Germinal center (tissue), 1 donor: ENCODE measurements at places on chromosomes 7 and 10.
A peak's percentile ranks its signal among the peaks of the same experiment; 100 is the strongest.

- no peak for DNase-seq
Measured at GRCh38 chr10:99979066-99979685, 30.6 kb downstream of the DNMBP start.

DNA sequence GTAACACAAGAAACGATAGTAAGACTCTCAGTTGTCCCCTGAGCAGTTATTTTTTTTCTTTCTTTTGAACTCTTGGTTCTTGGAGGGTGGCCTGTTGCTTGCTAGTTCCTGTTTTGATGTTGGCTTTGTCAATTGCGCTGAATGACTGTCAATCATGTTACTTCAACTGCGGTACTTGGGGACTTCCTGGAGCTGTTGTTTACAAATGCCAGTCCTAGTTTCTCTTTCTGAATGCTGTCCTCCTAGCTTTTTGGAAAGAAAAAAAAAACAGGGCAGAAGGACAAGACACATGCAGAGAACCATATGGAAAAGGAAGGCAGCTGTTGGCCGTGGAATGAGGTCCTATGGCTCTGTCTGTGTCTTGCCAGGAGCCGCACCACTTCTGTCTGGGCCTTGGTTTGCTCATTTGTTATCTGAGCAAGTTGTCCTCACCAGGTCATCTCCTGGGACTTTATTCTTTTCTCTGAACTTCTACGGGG, 7.0 kb upstream of the PDCD4 start:
- no peak for DNase-seq

GRCh38 chr10:45548068-45548467, 124.5 kb downstream of the ZFAND4 start:
- DNase-seq = no peak

DNA sequence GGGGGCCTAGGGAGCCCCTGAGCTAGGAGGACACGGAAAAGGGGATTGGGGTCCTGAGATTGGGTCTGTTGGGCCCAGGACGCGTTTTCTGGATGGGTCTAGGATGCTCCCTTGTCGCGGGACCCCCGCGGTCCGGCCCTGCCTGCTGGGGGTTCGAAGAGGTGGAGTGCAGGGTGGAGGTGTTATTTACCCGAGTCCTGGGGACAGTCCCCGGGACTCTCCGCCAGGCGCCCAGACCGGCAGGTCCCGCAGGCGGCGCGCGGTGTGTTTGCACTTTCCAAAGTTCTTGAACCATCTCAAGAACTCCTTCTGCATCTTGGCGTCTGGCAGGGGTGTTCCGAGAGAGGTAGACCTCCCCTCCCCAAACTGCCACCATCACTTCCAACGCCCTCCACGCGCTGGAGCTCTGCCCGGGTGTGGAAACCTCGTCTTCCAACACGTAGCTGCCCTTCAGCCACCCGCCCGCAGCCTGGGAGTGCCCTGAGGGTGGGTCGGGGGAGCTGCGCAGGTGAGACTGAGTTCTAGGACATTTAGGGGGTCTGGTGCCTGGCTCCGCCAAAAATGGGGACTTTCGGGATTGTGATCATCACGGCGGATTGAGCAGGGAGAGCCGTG, 569 bp downstream of the CAV1 start:
- peak; percentile 45 for DNase-seq

- DNase-seq = no peak
Measured at GRCh38 chr10:75487087-75487754, 55.8 kb downstream of the LRMDA start.

DNA sequence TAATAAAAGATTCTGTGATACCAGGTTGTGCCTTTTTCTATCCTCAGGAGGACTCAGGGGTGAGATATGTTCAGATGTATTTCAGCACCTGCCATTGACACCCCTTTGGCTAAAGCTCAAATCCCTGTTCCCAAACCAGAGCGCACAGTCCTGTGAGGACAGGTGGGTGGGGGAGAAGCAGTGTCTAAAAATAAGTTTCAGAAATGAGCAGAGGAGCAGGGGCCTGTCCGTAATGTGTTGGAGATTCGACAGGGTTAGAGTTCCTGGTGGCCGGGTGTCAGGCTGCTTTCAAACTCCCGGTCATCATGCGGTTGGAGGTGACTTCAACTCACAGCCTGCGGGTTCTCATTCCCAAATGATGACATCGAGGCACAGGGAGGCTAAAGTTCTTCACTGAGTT, 211.5 kb downstream of the KLF6 start:
- DNase-seq = no peak

- no peak for DNase-seq
Measured at GRCh38 chr7:140966561-140967233, 42.0 kb upstream of the BRAF start.

GRCh38 chr10:129187331-129187730, 279.7 kb upstream of the MGMT start:
- DNase-seq = no peak
